Activated CD8-positive, alpha-beta memory T cell treated with anti-CD3 and anti-CD28 coated beads for 1 hour (primary cell): ENCODE measurements at places on chromosomes 3 and 15.

DNA sequence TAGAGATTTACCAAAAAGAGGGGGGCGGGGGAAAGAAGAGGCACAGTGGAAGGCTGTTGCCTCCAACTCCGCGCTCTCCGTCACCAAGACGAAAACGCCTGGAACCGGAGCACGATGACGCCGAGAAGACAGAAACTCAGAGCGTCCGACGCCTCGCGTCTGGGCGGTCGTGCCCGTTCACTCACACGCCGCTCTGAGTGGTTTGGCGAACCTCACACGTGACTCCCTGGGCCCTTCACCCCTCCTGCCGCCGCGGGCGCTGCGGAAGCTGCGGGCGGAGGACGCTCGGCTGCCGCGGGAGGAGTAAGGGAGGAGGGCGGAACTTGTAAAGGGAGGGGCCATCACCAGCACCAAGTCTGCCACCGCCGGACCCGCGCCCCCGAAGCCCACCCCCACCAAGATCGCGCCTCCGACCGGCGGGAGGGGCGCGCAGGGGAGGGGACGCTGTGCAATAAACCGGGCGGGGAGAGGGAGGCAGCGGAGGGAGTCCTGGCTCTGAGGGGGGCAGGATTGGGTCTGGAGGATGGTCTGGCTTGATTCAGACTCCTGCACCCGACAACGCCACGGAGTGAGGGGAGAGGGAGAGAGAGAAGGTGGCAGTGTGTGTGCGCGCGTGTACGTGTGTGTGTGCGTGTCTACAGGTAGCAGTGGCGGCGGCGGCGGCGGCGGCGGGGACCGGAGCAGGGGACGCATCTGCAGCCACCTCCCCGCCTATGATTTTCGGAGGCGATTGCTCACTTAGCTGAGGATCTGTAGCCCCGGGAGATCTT is 1.9 kb upstream of the NLGN1 start:
- DNase-seq = no peak

- DNase-seq = no peak
Measured at GRCh38 chr3:165439765-165440164, 243.6 kb upstream of the SLITRK3 start.

GRCh38 chr15:39285663-39286062 is 295.2 kb upstream of the THBS1 start:
- DNase-seq = no peak

- no peak for DNase-seq
Measured at GRCh38 chr3:10378742-10379141, 57.8 kb upstream of the SEC13 start.

DNA sequence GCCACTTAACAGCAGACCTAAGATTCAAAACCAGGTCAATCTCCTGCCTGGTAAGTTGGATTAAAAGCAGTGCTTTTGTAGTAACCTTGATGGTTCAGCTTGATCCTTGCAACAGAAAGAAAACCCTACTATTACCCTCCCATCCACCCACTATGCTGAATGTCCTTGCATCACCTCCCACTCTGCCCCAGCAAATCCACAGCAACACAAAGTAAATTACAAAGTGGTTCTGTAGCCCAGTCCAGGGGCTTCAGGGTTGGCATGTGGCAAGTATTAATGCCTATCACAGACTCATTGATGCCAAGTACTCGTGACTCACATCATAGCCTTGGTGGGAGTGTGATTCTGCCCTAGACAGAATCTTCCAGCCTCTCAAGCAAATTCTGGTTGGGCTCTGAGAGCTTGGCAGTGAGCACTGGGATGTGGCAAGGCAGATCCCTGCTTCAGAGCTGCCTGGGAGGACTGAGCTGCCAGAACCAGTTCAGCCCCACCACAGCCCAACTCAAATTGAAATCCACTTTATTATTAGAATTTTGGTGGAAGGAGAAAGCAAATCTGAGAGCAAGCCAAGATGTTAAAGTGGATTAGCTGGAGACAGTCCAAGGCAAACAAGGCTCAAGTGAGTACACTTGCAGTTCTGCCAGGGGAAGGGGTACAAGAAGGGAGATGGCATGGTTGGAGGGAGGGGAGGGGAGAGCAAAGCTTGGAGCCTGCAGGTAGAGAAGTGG is 225.8 kb upstream of the UMPS start:
- DNase-seq = no peak

- no peak for DNase-seq
Measured at GRCh38 chr3:101943029-101943428, 93.7 kb downstream of the NFKBIZ start.

DNA sequence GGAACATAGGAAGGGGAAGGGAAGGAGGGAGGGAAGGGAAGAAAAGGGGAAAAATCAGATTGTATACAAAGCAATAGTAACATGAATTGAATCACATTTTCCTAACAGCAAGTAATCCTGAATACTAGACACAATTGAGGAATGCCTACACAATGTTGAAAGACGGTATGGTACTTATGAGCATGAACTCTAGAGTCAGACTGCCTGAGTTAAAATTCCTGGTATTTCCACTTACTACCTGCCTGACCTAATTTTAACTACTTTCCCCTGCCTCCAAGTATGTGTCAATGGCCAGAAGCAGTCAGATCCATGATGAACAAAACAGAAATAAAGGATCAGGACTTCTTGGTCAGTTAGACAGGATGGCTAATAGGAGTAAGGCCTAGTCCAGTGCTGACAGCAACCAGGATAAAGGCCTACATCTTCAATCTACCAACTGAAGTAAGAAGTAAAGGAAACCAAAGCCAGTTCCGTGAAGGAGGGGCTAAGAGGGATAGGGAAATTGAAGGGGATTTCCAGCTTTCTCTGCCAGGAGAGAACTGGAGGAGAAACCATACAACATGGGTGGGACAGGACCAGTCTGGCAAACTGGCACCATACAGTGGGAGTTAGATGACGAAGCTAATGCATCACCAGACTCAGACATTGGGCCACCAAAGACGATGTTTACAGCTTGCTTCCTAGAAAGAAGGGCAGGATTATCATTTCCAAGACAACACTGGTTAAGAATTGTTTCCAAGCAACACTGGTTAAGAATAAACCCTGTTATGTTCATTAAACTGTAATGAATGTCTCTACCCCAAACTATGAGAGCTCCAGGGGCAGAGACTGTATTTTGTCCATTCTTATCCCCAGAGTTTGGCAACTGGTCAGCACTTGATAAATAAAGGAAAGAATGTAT is 151.6 kb upstream of the UBE2E2 start:
- DNase-seq = no peak
